ENCODE measurements at places on chromosomes 7 and 10.

DNA sequence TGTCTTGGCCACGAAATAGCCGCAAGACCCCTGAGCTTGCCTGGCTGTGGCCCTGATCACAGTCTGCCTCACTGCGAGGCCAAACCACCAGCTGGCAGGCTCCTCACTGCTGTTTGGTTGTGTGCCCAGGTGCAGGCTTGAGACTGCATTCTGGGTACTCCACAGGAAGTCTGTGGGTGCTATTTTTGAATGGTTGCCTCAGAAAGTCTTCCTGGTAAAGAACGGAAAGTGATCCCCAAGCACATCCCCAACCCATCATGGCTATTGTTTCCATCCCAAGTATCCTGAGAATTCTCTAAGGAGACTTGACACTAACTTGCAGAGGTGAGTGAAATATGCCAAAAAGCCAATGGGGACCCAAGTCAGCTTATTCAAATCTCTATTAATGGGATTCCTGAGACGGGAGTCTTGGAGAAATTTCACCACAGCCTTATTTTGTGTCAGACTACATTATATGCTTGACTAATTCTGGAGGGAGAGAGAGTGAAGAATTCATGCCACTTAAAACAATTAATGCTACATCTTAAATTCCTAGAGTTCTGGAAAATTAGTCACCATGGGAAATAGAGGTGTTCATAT is 170.9 kb downstream of the RAMP3 start:
- DNase-seq: no peak

- no peak for DNase-seq
Observed at GRCh38 chr7:166338-167060, 25.9 kb upstream of the FAM20C start.

DNA sequence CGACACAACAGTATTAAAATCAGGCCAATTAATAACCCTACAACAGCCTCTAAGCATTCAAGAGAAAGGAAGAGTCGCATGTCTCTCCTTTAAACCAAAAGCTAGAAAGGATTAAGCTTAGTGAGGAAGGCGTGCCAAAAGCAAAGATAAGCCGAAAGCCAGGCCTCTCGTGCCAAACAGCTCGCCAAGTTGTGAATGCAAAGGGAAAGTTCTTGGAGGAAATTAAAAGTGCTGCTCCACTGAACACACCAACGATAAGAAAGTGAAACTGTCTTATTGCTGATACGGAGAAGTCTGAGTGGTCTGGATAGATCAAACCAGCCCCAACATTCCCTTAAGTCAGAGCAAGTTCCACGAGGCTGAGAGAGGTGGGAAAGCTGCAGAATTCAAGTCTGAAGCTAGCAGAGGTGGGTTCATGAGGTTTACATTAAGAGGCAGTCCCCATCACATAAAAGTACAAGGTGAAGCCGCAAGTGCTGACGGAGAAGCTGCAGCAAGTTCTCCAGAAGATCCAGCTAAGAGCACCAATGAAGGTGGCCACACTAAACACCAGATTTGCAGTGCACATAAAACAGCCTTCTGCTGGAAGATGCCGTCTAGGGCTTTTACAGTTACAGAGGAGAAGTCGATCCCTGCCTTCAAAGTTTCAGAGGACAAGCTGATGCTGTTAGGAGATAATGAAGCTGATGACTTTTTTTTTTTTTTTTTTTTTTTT is 194.8 kb downstream of the MAD1L1 start:
- DNase-seq: no peak

DNA sequence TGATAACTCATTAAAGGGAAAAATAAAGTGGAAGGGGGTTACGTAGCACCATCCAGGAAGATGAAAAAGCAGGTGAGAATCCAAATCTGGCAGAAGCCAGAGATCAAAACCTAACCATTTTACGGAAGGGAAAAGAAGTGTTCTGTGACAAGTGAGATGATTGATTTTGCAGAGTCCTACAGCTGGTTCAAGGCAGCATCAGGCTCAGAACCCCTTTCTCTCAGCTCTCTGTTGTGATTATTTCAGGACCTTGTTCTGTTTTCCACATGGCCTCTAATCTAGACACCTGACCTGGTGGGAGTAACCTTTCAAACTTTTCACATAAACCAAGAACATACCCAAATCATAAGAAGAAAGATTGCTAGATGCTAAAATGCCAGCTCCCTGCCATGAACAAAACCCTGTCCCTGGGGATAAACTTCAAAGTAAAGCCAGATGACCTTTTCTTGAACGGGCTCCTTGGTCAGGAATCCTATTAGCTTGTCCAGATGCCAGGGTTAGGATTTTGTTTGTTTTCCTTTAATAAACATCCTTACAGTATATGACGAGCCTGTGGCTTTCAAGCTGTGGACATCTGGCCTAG is 5.9 kb downstream of the DUSP5 start:
- DNase-seq: no peak

- DNase-seq: no peak
Observed at GRCh38 chr10:11869743-11870460, 46.7 kb downstream of the PROSER2 start.

Measured in activated naive CD4-positive, alpha-beta T cell treated with Interleukin-2 at 50 U/mL for 16 hours (primary cell).